ENCODE measurements at places on chromosomes 6 and 20.

DNA sequence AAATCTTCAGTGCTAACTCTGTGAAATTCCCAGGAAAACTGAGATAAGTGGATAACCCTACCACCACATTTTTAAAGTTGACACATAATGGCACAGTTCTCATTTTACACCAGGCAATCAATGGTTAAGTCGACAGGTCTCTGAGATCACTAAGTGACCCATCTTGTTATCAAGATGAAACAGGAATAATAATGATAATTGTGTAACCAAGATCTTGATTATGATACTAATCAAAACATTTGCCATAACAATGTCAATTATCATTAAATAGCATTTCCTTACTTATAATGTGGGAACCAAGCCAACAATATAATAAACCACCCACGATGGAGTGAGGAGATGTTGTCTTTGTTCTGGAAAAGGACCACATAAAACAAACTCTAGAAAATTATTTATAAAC lies 541.6 kb downstream of the TFAP2B start:
- DNase-seq: no peak

DNA sequence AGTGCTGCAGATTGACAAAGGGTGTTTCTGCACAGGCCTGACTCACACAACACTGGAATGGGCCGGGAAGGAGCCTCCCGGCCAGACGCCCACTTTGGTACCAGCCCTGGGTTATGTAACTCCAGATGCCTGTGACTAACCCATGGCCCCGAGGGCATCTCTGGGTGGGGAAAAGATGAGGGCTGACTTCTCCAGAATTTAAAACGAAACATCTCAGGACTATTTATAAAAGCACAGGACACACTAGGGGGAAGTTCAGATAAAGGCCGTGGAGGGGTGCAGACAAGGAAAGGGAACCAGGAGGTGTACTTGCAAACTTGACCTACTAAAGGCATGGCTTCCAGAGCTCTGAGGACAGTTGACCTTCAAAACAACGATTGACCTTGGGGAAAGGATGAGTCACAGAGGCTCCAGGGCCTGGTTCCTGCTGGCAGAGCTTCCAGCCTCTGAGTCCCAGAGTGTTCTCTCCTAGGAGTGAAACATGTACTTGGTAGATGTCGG lies 196.9 kb downstream of the NFATC2 start:
- no peak for DNase-seq

- no peak for DNase-seq
These were observed 89.8 kb downstream of the EYA2 start for GRCh38 chr20:46984405-46984804.

- DNase-seq: no peak
These were observed 72.4 kb downstream of the MAP3K7 start for GRCh38 chr6:90514496-90514895.

GRCh38 chr6:30935018-30935417 lies 3.0 kb upstream of the SFTA2 start:
- no peak for DNase-seq

- DNase-seq: no peak
These were observed 79.7 kb downstream of the SYNJ2 start for GRCh38 chr6:158061361-158061708.

GRCh38 chr6:142819603-142820337 lies 125.2 kb downstream of the HIVEP2 start:
- DNase-seq: peak; percentile 43

- DNase-seq: no peak
These were observed 110.1 kb upstream of the HS3ST5 start for GRCh38 chr6:114452785-114453401.

GRCh38 chr6:52640170-52640569 lies 30.7 kb upstream of the TMEM14A start:
- DNase-seq: peak; percentile 77

GRCh38 chr6:137265561-137266308 lies 46.5 kb upstream of the IFNGR1 start:
- DNase-seq: no peak

DNA sequence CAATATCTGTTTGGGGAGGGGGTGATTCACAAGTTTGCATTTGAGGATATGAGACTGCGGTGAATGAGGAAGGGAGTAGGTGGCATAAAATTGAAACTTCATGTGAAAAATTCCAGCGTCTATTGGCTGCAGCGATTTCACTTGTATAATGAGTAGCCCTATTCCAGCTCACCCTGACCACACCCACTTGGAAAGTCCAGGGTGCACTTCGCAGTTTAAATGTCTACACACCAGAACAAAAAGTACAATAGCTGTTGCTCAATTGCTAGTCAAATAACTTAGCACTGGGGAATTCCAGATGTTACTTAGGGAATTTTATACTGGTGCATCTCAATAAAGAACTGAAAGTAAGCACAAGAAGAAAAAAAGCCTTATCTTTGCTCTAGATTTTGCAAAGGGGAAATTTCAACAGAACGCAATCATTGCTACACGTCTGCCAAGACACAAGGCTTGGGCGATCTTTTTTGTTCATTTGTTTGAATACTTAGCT lies 6.3 kb downstream of the TNFAIP3 start:
- DNase-seq: no peak

DNA sequence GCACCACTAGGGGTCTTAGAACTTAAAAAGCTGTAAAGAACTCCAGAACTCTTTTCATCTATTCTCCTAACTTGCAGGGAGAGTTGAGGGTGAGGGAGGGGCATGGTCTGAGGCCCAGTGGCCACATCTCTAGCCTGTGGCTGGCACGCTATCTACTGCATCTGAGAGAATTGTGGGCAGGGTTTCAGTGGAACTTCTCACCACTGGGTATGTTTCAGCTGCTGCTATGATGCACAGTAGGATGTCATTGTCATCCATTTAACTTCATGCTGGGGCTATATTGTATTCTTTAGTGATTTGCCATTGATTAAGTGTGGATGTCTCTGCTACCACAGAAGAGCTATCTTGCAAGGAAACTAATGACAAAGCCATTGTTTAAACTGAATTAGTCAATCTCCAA lies 4.5 kb downstream of the TMEM14A start:
- DNase-seq: no peak

- no peak for DNase-seq
These were observed 7.0 kb downstream of the BEND3 start for GRCh38 chr6:107108201-107108890.

- no peak for DNase-seq
These were observed 16.1 kb downstream of the CDK19 start for GRCh38 chr6:110799189-110799588.
